NCI-H2029 (cell line): ENCODE measurements at places on chromosomes 16 and 17.

- DNase-seq = no peak
These were observed 62.8 kb upstream of the GRIN2A start for GRCh38 chr16:10245002-10245401.

DNA sequence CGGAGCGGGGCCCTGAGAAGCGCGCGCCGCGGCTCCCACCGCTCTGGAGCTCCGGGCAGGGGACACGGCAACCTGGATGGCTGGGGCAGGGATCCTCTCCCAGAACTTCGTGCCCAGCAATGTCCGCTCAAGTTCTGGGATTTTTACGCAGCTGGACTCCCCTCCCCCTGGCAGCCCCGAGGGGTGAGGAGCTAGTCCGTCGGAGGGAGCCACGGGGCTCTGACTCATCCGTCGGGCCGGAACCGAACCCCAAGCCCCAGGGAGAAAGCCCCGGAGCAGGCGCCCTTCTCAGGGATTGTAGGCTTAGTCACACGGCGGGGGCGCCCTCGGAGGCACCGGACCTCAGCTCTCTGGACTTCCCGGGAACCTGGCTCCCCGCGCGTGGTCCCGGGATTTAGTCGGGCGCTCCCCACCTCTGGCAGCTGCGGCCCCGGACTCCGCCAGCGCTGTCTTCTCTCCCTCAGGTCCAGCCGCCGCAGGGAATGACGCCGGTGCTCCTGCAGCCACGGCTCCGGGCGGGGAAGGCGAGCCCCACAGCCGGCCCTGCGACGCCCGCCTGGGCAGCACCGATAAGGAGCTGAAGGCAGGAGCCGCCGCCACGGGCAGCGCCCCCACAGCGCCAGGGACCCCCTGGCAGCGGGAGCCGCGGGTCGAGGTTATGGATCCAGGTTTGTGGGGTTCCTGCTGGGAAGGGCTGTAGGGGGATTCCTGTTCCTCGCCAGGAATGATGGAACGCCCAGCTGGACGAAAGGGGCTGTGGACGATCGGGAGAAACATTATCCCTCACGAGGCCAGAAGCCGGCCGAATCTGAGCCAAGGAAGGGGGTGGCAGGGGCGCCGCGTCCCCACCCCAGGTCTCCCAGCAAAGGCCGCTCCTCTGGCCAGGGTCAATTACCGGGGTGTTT, 830 bp downstream of the SPHK1 start:
- no peak for DNase-seq

- DNase-seq = no peak
These were observed 6.3 kb upstream of the NETO2 start for GRCh38 chr16:47150067-47150466.

DNA sequence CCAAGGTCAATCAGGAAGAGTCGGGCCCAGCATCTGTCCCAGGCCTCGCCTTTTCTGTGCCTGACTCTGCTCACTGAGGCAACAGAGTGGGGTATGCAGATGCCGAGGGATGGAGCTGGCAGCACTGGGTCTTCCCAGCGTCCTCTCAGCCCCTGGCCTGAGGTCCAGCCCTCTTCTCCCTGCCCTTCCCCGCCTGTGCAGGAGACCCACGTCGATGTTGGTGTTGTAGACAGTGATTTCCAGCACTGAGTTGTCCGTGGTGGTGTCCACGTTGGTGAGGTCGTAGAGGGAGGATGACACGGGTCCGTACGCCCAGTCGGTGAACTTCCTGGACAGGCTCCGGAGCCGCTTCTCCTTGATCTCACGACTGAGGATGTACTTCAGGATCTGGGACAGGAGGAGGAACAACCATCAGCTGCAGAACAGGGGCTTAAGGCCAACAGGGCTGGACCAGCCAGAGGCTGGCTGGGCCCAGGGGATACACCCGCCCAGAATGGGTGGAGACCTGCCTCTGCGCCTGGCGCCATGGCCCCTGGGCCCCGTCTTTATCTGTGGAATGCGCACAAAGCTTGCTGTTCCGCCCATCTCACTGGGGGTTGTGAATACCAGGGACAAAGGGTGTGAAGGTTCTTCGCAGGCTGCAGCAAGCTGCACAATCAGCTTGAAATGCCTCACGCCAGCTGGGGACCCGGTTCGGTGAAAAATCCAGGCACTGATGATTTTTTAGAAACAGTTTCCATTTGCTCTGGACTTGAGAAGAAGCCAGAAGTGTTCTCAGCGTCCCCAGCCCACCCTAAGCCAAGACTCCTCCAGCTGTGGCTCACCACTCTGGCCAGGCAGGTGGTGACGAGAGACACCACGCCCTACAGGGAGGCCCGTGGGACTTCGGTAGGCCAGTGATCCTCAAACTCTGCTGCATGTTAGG, 27.5 kb downstream of the TRPV3 start:
- DNase-seq = no peak
